ENCODE measurements at places on chromosomes 7 and 10. TPM values are rescaled to one million over a fixed set of nuclear protein-coding genes. Genes with fewer than 3 reads are reported as not detected.

DNA sequence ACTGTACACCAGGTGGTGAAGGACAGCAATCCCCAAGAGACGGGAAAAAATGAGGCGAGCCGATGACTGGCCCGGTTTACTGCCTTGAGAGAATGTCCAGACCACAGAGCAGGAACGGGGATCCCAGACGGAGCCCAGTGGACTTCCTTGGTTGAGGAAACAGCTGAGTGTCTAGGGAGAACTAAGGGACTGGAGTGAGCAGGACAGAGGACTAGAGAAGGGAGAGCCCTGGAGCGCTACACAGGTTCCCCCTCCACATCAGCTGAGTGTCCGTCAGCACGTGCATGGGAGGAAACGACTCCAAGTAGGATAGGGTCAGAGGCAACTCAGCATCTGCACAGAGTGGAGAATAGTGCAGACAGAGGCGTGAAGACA, 7.1 kb upstream of the WDR86 start:
- H3K4me3 ChIP-seq: no peak overlapping the region
- no peaks in the 10 kb centered on the region for H3K36me3 ChIP-seq
- no peak overlapping the region for H3K27ac ChIP-seq
- DNase-seq: no peak
- H3K4me1 ChIP-seq: peaks cover 8% of the 10 kb centered on the region

- H3K27ac ChIP-seq: no peak overlapping the region
- no peak for DNase-seq
- peaks cover 21% of the 10 kb centered on the region for H3K36me3 ChIP-seq
- no peak overlapping the region for H3K4me3 ChIP-seq
These were observed 35.0 kb upstream of the DGKI start for GRCh38 chr7:137881607-137882260.

The GNG11 gene
- total RNA-seq: not detected

The CYP2C9 gene
- total RNA-seq: not detected

The CPVL gene
- total RNA-seq: 1.8 TPM

DNA sequence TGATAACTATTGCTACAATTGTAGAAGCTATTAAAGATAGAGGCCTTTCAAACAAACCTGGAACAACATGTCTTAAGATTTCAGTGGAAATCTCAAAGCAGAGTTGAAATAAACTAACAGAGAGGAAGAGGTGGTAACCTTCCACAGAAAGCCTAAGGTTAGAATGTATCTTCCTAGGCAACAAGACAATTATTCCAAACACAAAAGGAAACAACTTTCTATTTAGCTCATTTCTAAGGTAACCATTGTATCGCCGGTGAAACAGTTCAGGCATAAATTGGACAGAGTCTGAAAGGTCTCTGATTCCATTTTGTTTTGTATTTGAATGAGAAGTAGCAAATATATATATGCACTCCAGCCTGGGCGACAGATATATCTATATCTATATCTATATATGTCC, 30.7 kb upstream of the HYCC1 start:
- H3K27me3 ChIP-seq: peaks cover 2% of the 10 kb centered on the region
- H3K4me1 ChIP-seq: peaks cover 7% of the 10 kb centered on the region
- no peak overlapping the region for H3K27ac ChIP-seq
- H3K4me3 ChIP-seq: no peak overlapping the region
- DNase-seq: no peak

- DNase-seq: no peak
- H3K4me1 ChIP-seq: peaks cover 12% of the 10 kb centered on the region
- no peaks in the 10 kb centered on the region for H3K36me3 ChIP-seq
These were observed 1.7 kb downstream of the LRGUK start for GRCh38 chr7:134128829-134129228.

DNA sequence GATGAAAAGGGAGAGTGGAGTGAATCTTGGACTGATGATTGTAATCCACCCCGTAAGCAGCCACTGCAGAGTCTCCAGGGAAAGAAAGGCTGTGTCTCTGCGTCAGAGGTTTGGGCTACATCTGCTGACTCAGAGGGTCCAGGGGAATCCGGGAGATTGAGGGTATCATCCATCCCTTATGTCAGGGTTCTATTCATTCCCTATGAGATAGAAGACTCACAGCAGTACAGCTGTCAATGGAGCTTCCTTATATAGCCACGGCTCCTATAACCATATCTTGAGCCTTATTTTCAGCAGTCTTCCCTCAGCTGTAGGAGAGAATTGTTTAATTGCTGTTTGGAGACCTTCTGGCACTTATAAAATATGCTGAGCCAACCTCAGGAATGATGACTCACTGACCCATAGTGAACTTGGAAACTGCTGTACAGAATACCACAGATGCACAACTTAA, 558.2 kb upstream of the PFKP start:
- no peak overlapping the region for H3K27ac ChIP-seq
- no peaks in the 10 kb centered on the region for H3K36me3 ChIP-seq
- no peak for DNase-seq
- no peak overlapping the region for H3K4me3 ChIP-seq
- H3K27me3 ChIP-seq: no peaks in the 10 kb centered on the region

The SH2B2 gene
- total RNA-seq: 1.3 TPM

DNA sequence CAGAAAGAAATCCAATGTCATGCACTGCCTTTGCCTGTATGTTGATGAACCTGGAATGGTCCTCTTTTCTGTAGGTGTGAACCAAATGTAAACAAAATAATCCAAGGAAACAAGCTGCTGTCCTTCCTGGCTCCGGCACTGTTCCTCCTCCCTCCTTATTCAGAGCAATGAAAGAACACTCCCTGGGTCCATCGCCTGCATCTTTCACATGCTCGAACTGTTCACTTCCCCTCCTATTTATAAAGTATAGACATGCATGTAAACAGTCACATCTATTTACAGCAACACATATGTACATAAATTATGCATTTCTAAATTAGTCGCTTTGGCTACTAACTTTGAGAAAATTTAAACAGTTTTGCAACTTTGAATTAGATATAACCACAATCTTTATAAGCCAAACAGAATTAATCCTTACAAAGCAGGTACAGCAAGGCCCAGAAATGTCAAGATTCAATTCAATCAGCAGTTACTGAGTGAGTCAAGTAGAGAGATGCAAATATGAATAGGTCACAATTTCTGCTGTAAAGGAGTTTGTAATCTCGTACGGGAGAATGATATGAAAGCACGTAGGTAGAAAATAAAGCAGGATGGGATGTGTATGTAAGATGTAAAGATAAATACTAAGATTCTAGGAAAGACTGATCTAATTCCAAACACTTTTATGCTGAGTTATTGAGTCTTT, 162.6 kb downstream of the PIP4K2A start:
- peaks cover 9% of the 10 kb centered on the region for H3K4me1 ChIP-seq
- H3K27me3 ChIP-seq: no peaks in the 10 kb centered on the region
- H3K36me3 ChIP-seq: peaks cover 33% of the 10 kb centered on the region
- no peak overlapping the region for H3K27ac ChIP-seq
- H3K4me3 ChIP-seq: no peak overlapping the region

- H3K27ac ChIP-seq: no peak overlapping the region
- H3K27me3 ChIP-seq: no peaks in the 10 kb centered on the region
- no peak for DNase-seq
- peaks cover 17% of the 10 kb centered on the region for H3K4me1 ChIP-seq
- H3K4me3 ChIP-seq: no peak overlapping the region
These were observed 48.7 kb downstream of the BPGM start for GRCh38 chr7:134695321-134695860.

All from activated CD8-positive, alpha-beta memory T cell treated with anti-CD3 and anti-CD28 coated beads, Interleukin-2, amount 10 ng/mL, durations not matched to agents 7 days and 5 days (primary cell).